ENCODE measurements at places on chromosomes 11 and 22. TPM values are rescaled to one million over a fixed set of nuclear protein-coding genes. Genes with fewer than 3 reads are reported as not detected.

The TTC36 gene
- 4.2 TPM for total RNA-seq

The OR8D1 gene
- not detected for total RNA-seq

The NLRP14 gene
- 0.99 TPM for total RNA-seq

The INPP5J gene
- total RNA-seq: 5.0 TPM

The NXPE4 gene
- not detected for total RNA-seq

The SERPIND1 gene
- 0.53 TPM for total RNA-seq

The ARHGAP20 gene
- 4.0 TPM for total RNA-seq

The OR52E8 gene
- not detected for total RNA-seq

The NAV2 gene
- total RNA-seq: 43.0 TPM

The GRIK4 gene
- total RNA-seq: 1.4 TPM

The FOLR2 gene
- 23.8 TPM for total RNA-seq

The KRTAP5-2 gene
- not detected for total RNA-seq

The LYVE1 gene
- 43.6 TPM for total RNA-seq

The TUBA8 gene
- total RNA-seq: 8.2 TPM

The OR51S1 gene
- not detected for total RNA-seq

The CARD10 gene
- total RNA-seq: 18.7 TPM

The PHF21A gene
- 25.6 TPM for total RNA-seq

The PDXP gene
- total RNA-seq: 11.3 TPM
